GM23248 (cell line): ENCODE measurements at places on chromosomes 1 and 21.

GRCh38 chr1:9031484-9032259, 5.4 kb upstream of the SLC2A7 start:
- no peaks in the 10 kb centered on the region for H3K4me1 ChIP-seq
- no peak for DNase-seq
- H3K27ac ChIP-seq, result no peak overlapping the region
- H3K27me3 ChIP-seq, result peaks cover 18% of the 10 kb centered on the region; the same call in 1 of the 2 replicates
- H3K36me3 ChIP-seq, result no peaks in the 10 kb centered on the region

- no peak overlapping the region for H3K27ac ChIP-seq
- no peaks in the 10 kb centered on the region for H3K4me1 ChIP-seq
- H3K27me3 ChIP-seq, result peaks cover 33% of the 10 kb centered on the region
- no peak for DNase-seq
Observed at GRCh38 chr21:43278359-43278758, 109.6 kb downstream of the CRYAA start.

DNA sequence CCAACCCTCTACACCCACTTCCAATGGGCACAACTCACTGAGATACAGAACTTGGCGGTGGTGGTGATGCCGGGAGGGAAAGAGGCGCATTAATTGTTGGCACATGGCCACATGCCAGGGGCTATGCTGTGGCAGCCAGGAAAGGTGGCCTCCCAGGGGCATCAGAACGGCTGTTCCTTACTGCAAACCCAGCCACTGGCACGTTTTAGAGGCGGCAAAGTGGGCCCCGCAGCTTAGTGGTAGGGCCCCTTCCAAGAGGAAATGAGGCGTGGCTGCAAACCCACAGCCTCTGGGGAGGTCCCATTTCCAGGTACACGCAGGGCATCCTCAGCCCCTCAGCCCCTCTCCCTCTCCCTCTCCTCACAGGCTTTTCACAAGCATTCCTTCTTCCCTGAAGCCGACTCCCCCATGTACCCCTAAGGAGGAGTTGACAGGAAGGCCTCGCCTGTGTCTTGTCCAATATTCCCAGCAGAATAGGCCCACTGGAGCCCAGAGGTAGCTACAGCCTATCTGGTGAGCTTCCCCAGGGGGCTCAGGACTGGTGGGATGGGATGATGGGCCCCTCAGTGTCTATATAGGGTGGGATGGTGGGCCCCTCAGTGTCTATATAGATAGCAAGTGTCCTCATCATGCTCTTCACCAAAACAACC, 166.2 kb downstream of the CLIC6 start:
- DNase-seq, result no peak
- peak overlapping the region; percentile 97 for H3K27ac ChIP-seq
- H3K4me1 ChIP-seq, result peaks cover 47% of the 10 kb centered on the region

DNA sequence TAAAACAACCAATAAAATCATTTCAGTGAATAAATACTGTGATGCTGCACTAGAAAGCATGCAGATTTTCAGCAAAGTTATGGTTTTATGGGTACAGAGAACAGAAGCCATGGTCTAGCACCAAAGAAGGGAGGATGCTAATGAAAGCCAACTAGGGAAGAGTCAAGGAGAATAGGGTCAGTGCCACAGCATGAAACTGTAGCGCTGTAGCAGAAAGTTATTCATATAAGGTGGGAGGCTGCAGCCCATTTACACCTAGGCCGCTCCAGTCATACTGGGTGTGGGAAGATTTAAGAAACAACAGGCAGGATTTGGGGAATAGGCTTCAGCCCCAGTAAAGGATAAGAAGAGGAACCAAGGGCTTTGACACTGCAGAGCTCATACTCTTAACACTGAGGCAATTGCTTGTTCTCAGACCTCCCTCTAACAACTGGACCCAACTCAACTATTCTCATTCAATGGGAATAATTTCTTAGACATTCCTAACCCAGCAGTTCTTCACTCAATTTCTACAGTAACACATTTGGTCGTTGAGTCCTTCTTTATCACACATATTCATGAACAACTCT, 4.4 kb downstream of the IFI16 start:
- no peak overlapping the region for H3K27ac ChIP-seq
- no peaks in the 10 kb centered on the region for H3K27me3 ChIP-seq
- no peak for DNase-seq
- peaks cover 28% of the 10 kb centered on the region for H3K4me1 ChIP-seq
- peaks cover 41% of the 10 kb centered on the region for H3K36me3 ChIP-seq

GRCh38 chr1:157105988-157106812, 6.6 kb upstream of the ETV3L start:
- H3K27ac ChIP-seq, result peak overlapping the region; percentile 75
- peak; percentile 97 for DNase-seq
- H3K4me3 ChIP-seq, result no peak overlapping the region

GRCh38 chr1:118948351-118948750, 39.8 kb downstream of the TBX15 start:
- H3K4me1 ChIP-seq, result peaks cover 92% of the 10 kb centered on the region
- peak; percentile 33 for DNase-seq
- H3K36me3 ChIP-seq, result no peaks in the 10 kb centered on the region
- no peaks in the 10 kb centered on the region for H3K27me3 ChIP-seq
- H3K4me3 ChIP-seq, result peak overlapping the region; percentile 14; the same call in 1 of the 2 replicates
- peak overlapping the region; percentile 88 for H3K27ac ChIP-seq

- peak overlapping the region; percentile 83 for H3K27ac ChIP-seq
- DNase-seq, result no peak
- no peaks in the 10 kb centered on the region for H3K27me3 ChIP-seq
- H3K4me3 ChIP-seq, result peak overlapping the region; percentile 96
- no peaks in the 10 kb centered on the region for H3K36me3 ChIP-seq
Observed at GRCh38 chr21:15061747-15062605, 2.8 kb downstream of the NRIP1 start.

DNA sequence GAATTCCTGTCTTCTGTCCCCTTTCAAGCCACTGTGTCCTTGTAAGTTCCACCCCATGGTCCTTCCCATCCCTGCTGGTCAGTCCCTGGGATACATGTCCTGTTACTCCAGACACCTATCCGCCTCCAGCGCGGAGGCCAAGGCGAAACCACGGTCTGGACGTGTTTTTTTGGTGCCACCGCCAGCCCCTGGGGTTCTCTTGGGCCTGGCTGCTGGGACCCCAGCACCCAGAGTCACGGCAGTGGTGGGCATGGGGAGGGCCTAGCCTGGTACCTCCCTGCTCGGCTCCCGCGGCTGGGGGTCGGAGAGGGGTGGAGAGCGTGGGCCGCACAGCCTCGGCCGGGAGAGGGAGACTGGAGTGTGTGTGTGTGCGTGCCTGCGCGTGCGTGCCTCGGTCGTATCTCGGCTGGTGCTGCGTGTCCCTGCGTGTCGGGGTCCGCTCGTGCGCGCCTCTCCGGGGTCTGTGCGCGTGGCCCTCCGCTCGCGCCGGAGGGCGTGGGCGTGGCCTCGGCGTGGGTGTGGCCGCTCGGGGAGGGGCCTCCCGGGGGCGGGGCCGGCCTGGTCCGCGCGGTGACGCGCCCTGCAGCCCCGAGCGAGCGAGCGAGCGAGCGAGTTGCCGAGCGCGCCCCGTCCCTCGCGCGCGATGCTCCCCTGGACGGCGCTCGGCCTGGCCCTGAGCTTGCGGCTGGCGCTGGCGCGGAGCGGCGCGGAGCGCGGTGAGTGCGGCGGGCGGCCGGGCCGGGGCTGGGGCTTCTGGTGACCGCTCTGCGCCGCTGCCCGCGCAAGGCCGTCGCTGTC, at the start of gene VWA1:
TSS of gene VWA1 (plus strand) at position 585 of the 798 bp plus-strand sequence. CDS start at position 644, 59 bp downstream.
- peak; percentile 87 for DNase-seq
- H3K4me3 ChIP-seq, result peak within 1 kb of the TSS; percentile 52
- no peak within 1 kb of the TSS for H3K27ac ChIP-seq
- H3K27me3 ChIP-seq, result no peaks in the 10 kb centered on the region

- peaks cover 37% of the 10 kb centered on the region for H3K27me3 ChIP-seq
- no peak within 1 kb of the TSS for H3K27ac ChIP-seq
- peak within 1 kb of the TSS; percentile 32; the same call in 1 of the 2 replicates for H3K4me3 ChIP-seq
- no peaks in the 10 kb centered on the region for H3K36me3 ChIP-seq
- no peaks in the 10 kb centered on the region for H3K4me1 ChIP-seq
- peak; percentile 73 for DNase-seq
Observed at GRCh38 chr1:3453891-3454810, at the start of gene ARHGEF16. TSS of gene ARHGEF16 (plus strand) at chr1:3454665. CDS start at chr1:3463085, 8,420 bp downstream.

DNA sequence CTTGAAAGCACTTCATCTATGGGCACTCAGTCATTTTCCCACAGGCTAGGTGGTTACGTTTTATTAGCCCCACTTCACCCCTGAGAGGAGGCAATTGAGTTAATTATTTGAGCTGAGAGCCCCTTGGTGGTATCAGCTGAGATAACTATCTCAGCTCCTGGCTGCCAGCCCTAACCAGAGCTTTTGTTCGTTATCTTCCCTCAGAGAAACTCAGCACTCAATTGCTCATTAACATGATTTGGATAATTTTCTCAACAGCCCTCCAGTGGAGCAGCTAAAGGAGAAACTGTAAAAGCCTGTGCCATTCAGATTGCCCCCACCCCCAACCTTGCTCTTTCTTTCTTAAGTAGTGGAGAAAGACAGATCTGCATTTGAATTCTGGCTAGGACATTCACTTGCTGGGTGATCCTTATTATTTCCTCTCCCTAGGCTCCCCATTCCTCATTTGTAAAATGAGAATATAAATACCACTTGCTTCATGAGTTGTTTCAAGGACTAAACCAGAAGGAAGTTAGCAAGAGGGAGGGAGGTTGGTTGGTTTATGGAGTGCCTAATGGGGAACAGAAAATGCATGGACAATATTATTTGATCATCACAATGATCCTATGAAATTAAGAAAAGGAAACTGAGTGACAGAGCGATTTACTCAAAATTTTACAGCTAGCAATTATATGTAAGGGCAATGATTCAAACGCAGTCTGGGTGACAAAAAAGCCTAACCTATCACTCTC, 218.7 kb upstream of the FGGY start:
- no peaks in the 10 kb centered on the region for H3K27me3 ChIP-seq
- no peak overlapping the region for H3K27ac ChIP-seq
- no peak overlapping the region for H3K4me3 ChIP-seq
- H3K4me1 ChIP-seq, result peaks cover 32% of the 10 kb centered on the region

DNA sequence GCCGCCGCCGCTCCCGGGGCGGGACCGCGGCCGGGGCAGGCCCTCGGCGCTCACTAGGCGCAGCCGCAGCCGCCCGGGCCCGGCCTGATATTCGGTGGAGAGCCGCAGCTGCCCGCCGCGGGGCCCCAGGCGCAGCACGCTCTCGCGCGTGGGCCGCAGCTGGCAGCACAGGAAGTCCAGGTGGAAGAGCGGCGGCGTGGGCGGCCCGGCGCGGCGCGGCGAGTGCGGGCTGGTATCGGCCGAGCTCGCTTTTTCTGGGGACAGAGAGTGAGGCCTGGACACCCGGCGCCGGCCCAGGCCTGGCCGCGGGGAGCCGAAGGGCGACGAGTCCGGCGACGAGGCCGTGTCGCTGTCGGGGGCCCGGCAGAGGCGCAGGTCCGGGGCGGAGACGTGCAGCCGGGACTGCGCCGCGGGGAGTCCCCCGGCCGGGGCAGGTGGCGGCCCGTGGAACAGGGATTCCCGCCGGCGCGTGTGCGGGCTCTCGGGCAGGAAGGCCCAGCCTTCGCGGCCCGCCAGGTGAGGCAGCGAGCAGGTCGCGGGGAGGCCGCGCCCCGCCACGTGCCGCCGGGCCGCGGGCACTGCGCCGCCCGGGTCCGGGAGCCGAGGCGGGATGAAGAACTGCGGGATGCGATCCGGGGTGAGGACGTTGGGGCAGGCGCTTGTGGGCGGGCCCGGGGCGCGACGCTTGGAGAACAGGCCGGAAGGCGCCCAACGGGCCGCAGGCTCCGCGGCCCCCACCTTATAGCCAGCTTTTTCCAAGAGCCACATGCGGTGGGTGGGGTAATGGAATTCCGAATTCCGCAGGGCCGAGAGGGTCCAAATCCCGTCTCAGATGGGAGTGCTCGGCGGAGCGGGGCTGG, 1.2 kb downstream of the C2CD4D start:
- H3K27me3 ChIP-seq, result peaks cover 21% of the 10 kb centered on the region
- H3K27ac ChIP-seq, result no peak overlapping the region
- peak; percentile 59 for DNase-seq
- H3K36me3 ChIP-seq, result no peaks in the 10 kb centered on the region
- no peaks in the 10 kb centered on the region for H3K4me1 ChIP-seq

GRCh38 chr1:214215583-214215982, 65.4 kb upstream of the SMYD2 start:
- no peaks in the 10 kb centered on the region for H3K27me3 ChIP-seq
- H3K36me3 ChIP-seq, result no peaks in the 10 kb centered on the region
- no peak overlapping the region for H3K4me3 ChIP-seq
- no peak overlapping the region for H3K27ac ChIP-seq
- peak; percentile 2 for DNase-seq

- H3K4me3 ChIP-seq, result no peak overlapping the region
- no peaks in the 10 kb centered on the region for H3K27me3 ChIP-seq
- no peak for DNase-seq
Observed at GRCh38 chr1:53104289-53104913, 38.0 kb downstream of the SLC1A7 start.

GRCh38 chr1:99858286-99858685, 8.1 kb downstream of the AGL start:
- peaks cover 5% of the 10 kb centered on the region; the same call in 1 of the 2 replicates for H3K4me1 ChIP-seq
- no peak overlapping the region for H3K27ac ChIP-seq
- H3K27me3 ChIP-seq, result no peaks in the 10 kb centered on the region
- DNase-seq, result no peak
- no peaks in the 10 kb centered on the region for H3K36me3 ChIP-seq

DNA sequence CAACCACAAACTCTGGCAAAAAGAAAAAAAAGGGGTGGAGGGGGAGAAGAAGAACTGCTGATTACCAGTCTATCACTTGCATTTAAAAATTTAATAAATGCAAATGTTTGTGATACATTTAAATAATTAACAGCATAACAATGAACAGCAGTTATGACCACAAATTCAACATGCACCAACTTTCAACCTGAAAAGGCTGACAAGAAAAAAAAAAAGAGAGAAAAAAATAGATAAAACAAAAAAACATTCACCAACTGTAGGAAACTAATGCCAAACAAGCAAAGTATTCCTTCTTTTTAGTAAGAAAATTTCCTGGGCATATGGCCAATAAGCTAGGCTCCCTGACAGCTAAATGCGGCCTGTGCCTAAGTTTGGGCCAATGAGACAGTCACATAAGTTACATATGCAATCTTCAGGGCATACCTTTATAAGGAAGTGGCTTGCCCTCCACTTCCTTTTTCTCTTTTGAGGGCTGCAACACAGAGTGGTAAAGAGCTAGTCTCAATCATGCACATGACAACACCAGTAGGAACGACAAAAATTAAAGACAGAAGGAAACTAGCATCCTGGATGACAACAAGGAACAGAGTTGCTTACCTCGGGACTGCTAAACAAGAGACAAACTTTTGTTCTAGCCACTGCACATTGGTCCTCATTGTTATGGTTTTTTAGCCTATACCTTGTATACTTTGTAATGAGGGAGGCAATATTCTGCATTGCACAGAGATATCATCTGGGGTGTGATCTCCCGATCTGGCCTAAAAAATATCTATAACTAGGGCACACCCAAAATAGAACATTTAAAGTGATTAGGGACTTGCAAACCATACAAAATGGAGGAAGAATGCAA, 24.2 kb upstream of the PHTF1 start:
- DNase-seq, result peak; percentile 63
- no peaks in the 10 kb centered on the region for H3K36me3 ChIP-seq
- peaks cover 38% of the 10 kb centered on the region for H3K4me1 ChIP-seq
- no peaks in the 10 kb centered on the region for H3K27me3 ChIP-seq

GRCh38 chr1:93707956-93708355, 26.3 kb upstream of the BCAR3 start:
- no peak overlapping the region for H3K4me3 ChIP-seq
- no peak overlapping the region for H3K27ac ChIP-seq
- peaks cover 17% of the 10 kb centered on the region; the same call in 1 of the 2 replicates for H3K4me1 ChIP-seq
- H3K36me3 ChIP-seq, result no peaks in the 10 kb centered on the region
- DNase-seq, result no peak
